Renal pelvis (tissue), 12 donors: ENCODE measurements at places on chromosomes 3 and 15. TPM values are rescaled to one million over a fixed set of nuclear protein-coding genes. Genes with fewer than 3 reads are reported as not detected.

- no peak for DNase-seq
Measured at GRCh38 chr3:116140100-116140689, 305.1 kb downstream of the LSAMP start.

DNA sequence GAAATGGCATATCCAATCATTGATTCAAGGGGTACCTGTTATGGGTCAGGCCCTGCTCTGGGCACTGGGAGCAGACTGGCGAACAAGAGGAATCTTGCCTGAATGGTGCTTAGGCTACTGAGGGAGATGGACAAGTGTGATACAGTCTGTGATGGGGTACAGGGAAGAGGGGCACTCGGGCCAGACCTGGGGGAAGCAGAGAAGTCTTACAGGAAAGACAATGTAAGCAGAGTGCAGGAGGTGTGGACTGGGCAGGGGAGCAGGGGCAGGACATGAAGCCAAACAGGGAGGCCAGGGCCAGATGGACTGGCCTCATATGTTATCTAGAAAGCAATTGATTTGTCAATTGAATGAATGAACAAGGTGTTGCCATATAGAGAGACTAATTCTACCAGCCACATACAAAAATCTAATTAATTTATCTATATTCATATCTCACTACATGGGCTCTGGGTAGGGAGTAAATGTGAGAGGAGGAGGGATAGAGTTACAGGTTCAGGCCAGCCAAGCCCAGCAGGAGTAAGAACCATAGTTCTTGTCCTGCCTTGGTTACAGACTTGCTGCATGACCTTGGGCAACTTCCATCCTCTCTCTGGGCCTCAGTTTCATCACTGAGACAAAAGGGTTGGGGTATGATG lies 3.6 kb upstream of the IGDCC4 start:
- DNase-seq, result no peak

GRCh38 chr3:8767667-8768363 lies 1.6 kb downstream of the OXTR start:
- peak; percentile 19 for DNase-seq

Gene SLC2A2
- 11.0 TPM for polyA plus RNA-seq

Gene ZNF717
- 22.9 TPM for polyA plus RNA-seq

Gene WDR6
- polyA plus RNA-seq, result 244 TPM

Gene C3orf85
- polyA plus RNA-seq, result 16.6 TPM
